Activated CD4-positive, CD25-positive, alpha-beta regulatory T cell (primary cell): ENCODE measurements at places on chromosomes 6 and 20.

DNA sequence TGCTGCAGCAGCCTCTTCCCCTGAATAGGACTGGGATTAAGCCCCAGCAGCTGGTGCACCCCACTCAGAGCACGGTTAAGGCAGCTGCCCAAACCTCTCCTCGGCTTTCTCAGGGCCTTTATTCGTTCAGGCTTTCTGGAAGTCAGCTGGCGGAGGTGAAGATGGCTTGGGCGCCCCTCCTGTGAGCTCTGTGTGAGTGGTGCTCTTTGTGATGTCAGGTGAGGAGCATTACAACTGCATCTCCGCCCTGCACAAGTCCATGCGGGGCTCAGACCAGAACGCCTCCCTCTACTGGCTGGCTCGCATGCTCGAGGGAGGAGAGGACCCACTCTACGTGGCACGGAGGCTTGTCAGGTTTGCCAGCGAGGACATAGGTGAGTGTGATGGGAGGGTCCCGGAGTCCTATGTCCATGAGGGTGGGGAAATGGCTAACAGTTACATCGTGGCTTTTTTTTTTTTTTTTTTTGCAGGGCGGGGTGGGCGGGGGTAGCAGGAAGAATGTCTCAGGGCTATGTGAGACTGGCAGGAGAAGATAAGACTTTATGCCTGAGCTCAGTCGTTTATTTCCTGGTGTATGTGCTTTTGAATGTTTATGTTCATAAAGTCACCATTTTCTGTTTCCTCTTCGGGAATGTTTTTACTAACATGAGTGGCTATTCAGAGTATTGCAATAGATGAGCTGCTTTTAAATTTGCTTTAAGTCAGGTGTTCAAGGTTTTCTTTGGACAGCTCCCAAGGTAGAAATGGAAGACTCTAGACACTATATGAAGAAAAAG is 18.2 kb downstream of the WRNIP1 start:
- DNase-seq: no peak

DNA sequence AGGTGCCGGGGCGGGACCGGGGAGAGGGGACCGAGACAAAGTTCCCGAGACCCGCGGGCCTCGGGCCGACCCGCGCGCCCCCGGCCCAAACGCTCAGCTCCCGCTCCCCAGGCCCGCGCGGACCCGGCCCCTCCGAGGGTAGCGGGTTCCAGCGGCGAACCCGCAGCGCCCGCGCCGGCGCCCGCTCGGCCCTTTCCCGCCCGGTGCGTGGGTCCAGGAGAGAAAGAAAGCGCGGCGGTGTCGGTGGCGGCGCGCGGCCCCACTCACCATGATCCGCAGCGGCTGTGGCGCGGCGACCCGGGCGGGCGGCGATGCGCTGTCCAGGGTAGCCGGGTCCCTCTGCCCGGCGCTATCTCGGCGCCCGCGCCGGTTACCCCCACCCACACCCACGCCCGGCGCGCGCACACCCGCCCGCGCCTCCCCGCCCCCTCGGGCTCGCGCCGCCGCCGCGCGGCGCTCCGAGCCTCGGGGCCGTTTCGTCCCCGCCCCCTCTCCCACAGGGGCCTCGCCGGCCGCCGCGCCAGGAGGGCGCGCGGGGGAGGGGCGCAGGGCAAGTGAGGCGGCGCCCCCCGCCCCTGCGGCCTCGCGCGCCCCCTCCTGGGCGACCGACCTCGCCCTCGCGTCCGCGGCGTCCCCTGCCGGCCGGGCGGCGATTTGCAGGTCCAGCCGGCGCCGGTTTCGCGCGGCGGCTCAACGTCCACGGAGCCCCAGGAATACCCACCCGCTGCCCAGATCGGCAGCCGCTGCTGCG is at the start of gene ELOVL2:
ELOVL2 (minus strand) TSS at position 345 of the 751 bp plus-strand sequence; CDS start at position 270, 75 bp downstream.
- DNase-seq: no peak

DNA sequence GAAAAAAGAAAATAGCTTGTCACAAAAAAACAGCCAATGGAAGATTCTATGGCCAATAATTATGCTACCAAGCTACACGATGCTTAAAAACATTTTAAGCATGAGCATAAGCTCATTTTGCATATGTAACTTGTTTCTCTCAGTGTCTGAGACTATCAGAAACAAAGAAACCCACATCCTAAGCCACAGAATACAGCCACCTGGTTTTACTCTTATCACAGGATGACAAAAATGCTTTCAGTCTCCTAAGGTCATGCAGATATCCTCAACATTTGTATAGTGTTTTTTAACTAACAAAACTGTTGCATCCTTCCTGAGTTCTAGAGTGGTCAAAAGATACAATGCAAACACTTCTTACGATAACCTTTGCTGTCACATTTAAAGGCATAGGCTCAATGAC is 172.1 kb upstream of the RUNX2 start:
- DNase-seq: no peak

DNA sequence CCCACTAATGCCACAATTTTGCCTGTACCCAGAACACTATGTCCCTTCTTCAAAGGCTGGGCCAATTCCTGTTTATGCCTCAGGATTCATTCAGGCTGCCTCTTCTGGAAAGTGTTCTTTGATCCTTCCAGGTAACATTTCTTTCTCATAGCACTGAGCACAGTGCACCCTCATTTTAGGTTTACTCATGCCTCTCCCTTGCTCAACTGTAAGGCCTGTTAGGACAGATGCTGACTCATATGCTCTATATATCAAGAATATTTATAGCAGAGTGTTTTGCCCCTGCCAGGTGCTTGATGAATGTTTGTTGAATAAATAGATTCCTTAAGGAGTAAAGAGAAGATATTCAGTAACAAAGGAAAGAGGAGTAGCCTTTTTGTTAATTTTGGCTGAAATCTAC is 263.9 kb downstream of the PHF3 start:
- no peak for DNase-seq

DNA sequence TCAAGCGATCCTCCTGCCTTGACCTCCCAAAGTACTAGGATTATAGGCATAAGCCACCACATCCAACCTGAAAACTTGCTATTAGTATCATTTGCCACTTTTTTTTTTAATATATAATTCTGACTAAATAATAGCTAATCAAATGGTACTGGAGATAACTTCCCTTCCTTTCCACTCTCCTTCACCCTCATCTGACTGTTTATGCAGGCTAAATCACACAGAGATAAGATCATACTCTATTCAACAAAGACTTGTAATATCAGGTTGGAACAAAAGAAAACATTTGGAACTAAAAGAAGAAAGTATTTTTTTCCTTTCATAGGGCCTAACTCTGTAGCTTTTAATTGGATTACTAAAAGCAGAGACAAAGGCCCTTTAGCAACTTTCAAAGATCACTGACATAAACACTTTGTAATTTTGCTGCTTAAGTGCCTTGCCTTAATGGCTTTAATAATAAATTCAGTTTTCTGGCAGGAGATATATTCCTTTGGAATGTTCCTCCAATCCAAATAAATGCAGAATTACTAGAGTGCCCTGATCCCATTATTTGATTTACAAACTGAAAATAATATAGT is 198.7 kb upstream of the ASCC3 start:
- DNase-seq: no peak

GRCh38 chr6:45450831-45451230 is 73.1 kb upstream of the SUPT3H start:
- DNase-seq: no peak

GRCh38 chr20:64058536-64058935 is 4.5 kb upstream of the TCEA2 start:
- no peak for DNase-seq

GRCh38 chr6:36676141-36677058 is 2.1 kb upstream of the CDKN1A start:
- no peak for DNase-seq

GRCh38 chr20:61594198-61594597 is 342.1 kb downstream of the CDH4 start:
- DNase-seq: no peak

DNA sequence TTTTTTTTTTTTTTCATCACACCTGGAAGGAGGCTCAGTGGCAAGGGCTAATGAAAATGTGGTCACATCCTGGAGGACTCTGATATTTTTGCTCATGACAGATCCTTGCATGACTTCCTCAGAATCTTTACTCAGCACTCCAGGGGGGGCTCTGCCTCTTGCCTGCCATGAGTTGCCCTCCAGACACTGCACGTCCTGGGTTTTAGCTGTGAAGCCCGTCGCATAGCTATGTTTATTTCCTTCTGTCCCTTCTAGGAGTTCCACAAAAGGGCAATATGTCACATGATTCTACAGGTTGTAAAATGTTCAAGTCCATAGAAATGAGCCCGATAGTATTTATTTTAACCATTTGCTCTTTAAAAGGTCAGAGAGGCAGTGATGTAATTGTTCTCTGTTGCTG is 18.2 kb downstream of the MAS1 start:
- DNase-seq: no peak
